ENCODE measurements at places on chromosomes 16 and 17.

DNA sequence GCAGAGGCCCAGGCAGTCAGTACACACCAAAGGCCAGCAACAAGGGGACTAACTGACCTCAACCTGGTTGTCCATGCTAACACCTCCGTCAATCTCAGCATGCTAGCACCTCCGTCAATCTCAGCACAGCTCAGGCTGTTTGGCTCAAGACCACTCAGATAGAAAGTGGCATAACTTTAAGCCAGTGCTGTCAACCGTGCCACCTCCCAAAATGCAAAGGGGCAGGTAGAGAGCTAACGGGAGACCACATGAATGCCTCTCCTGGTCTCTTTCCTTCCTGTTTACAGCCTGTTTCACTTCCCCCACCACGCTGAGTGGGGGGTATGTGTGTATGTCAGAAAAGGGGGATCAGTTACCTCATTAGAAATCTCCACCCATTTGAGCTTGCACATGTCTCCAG is 3.3 kb downstream of the UBTF start:
- DNase-seq, result no peak

- no peak for DNase-seq
Measured at GRCh38 chr17:65456368-65457151, 104.9 kb downstream of the AXIN2 start.

GRCh38 chr17:75512926-75513640 is 2.3 kb downstream of the CASKIN2 start:
- no peak for DNase-seq

DNA sequence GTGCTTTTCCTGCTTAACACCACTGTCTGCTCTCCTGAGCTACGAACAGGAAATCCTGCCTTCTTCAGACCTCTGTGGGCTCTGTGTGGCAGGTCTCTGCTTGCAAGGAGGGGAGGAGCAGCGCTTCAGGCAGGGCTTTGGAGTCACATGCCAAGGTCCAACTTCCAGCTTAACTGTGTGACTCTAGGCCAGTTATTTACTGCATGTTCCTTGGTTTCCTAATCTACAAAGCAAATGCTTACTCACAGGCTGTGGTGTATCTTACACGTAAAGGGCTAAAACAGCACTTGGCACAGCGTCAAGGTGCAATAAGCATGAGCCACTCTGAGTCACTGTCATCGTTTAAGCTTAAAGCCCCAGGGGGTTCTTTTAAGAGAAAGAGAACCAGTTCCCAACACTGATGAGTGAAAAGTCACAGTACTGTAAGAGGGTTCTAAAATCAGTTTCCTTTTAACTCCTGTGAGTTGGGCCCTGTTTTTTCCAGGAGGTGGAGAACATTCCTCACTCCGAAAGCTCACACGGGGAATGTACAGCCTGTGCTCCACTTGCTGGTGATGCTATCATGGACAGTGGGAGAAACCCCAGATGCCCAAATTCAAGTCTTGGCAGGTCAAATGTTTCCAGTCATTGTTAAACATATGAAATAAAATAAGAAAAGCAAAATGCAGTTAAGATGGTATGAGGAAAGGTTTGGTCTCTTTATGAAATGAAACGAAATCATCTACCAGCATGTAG is 54.1 kb upstream of the BCAR1 start:
- peak; percentile 97 for DNase-seq

DNA sequence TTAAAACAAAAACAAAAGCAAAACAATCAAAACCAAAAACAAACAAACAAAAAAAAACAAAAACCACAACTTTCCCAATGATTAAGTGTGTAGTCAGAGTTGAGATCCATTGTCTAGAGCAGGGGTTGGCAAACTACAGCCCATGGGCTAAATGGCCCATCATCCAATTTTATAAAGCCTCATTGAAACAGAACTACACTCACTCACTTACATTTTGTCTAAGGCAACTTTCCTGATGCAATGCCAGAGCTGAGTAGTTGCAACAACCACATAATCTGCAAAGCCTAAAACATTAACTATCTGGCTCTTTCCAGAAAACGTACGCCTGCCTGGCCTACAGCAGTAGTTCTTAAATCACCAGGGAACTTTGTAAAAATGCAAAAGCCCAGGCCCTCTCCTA is 124.1 kb downstream of the SOX9 start:
- no peak for DNase-seq

- no peak for DNase-seq
Measured at GRCh38 chr16:68117884-68118283, 32.7 kb downstream of the NFATC3 start.

DNA sequence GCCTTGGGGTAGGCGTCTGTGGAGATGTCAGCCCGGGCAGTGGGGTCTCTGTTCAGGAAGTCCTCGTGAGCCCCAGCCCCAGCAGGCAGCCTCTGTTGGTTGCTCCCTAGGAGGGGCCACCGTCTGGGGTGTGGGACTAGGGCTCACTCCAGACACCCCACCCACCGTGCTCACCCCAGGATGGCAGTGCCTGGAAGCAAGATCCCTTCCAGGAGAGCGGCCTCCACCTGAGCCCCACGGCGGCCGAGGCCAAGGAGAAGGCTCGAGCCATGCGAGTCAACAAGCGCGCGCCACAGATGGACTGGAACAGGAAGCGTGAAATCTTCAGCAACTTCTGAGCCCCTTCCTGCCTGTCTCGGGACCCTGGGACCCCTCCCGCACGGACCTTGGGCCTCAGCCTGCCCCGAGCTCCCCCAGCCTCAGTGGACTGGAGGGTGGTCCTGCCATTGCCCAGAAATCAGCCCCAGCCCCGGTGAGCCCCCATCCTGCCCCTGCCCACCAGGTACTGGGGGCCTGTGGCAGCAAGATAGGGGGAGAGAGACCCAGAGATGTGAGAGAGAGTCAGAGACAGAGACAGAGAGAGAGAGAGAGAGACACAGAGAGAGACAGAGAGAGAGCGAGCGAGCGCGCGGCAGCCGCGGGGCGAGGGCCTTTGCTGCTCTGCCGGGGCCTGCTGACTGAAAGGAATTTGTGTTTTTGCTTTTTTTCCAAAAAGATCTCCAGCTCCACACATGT is 9.8 kb downstream of the NTHL1 start:
- no peak for DNase-seq

DNA sequence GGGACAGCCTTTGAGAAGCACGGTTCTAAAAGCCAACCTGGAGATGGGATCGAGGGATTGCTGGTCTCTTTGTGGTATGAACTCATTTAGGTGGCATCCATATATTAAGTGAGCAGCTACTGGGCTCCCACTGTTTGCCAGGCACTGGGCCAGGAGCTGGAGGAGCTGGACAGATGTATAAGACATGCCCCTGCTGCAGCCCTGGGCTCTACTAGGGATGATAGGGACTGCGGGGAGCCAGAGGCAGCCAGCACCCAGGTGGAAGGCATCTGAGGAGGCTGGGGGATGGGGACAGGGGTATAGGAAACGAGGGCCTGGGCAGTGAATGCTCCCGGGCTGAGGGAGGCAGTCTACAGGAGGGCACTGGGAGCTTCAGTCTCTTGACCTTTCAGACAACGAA is 53.0 kb upstream of the MEAK7 start:
- DNase-seq, result no peak

DNA sequence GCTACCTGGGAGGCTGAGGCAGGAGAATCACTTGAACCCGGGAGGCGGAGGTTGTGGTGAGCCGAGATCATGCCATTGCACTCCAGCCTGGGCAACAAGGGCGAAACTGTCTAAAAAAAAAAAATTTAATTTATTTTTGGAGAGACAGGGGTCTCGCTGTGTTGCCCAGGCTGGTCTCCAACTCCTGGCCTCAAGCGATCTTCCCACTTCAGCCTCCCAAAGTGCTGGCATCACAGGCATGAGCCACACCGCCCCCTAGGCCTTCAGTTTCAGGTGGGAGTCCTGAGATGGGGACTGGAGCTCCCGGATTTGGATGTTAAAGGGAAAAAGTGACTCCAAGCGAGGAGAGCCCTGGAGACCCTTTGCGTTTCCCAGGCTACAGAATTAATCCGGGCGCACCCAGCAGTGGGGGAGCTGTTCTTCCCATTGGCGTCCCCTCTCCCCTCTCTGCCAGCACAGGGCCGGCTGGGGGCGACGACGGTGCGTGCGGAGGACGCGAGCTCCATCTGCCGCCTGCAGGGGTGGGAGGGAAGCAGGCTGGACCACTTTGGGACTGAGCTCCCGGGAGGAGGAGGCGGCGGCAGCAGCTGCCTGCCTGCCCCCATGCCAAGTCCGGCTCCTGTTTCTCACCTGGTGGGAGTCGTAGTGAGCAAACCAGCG is 49.3 kb upstream of the USP7 start:
- no peak for DNase-seq

DNA sequence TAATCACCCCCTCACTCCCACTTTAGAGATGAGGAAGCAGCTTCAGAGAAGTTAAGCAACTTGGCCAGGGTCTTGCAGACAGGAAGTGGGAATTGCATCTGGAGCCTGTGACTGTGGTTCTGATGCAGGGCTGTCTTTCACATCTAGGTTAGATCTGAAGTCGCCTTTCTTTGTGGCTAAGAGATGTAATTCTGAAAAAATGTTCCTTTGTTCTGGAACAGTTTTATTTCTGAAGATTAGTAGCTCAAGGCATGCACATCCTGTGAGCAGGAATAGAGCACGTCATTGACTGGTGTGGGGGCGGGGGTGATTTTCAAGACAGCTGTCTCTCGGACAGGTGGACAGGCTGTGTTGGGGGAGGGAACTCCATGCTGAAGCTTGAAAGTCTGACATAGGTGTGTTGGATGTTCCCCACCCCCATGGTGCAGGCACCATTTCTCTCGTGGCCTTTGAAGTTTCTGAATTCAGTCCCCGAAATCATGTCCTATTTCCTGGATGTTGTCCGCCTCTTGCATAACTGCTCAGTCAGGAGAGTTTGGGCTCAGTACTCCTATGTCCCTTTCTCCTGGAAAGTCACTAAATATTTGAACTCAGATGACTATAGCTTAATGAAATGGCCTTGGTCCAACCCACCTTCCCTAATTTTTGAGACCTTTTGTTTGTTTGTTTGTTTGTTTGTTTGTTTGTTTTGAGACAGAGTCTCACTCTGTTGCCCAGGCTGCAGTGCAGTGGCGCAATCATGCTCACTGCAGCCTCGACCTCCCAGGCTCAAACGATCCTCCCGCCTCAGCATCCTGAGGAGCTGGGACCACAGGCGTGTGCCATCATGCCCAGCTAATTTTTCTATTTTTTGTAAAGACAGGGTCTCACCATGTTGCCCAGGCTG is 21.0 kb upstream of the HERPUD1 start:
- DNase-seq, result no peak
